ENCODE measurements at places on chromosomes 2 and 18. TPM values are rescaled to one million over a fixed set of nuclear protein-coding genes. Genes with fewer than 3 reads are reported as not detected.

Gene TM4SF20
- not detected for total RNA-seq

Gene NCKAP5
- 5.5 TPM for total RNA-seq

Gene ARHGAP15
- total RNA-seq = not detected

Gene CD8B2
- not detected for total RNA-seq

Gene NR4A2
- not detected for total RNA-seq

Gene MEP1B
- total RNA-seq = not detected

Gene ALPG
- not detected for total RNA-seq

Gene QPCT
- 12.5 TPM for total RNA-seq

Gene TET3
- total RNA-seq = 31.5 TPM

Gene HMSD
- total RNA-seq = not detected

Gene POTEJ
- total RNA-seq = not detected

DNA sequence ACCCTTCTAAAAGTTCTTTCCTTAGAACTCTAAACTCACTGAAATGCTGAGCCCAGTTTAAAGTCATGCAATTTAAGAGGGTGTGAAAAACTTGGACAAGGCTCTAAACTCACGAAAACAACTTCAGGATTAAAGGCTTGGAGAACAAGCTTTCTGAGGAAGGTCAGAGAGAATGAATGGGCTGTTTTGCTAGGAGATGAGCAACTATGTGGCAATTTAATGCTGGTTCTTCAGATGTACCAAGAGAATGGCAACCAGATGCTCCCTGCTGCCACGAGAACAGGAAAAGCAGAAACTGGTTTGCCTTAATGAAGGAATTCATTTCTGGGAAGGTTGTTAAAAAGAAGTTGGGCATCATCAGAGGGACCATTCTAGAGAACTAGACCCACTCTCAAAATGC is 77.8 kb upstream of the PMAIP1 start:
- peaks cover 19% of the 10 kb centered on the region for H3K27me3 ChIP-seq
- H3K4me3 ChIP-seq = no peak overlapping the region
- DNase-seq = no peak

- no peaks in the 10 kb centered on the region for H3K27me3 ChIP-seq
- H3K27ac ChIP-seq = no peak overlapping the region
- no peaks in the 10 kb centered on the region for H3K36me3 ChIP-seq
- no peaks in the 10 kb centered on the region for H3K4me1 ChIP-seq
These were observed 101.3 kb downstream of the DNAH7 start for GRCh38 chr2:195967336-195967735.

- no peaks in the 10 kb centered on the region for H3K27me3 ChIP-seq
- no peak overlapping the region for H3K27ac ChIP-seq
- H3K4me1 ChIP-seq = no peaks in the 10 kb centered on the region
- H3K4me3 ChIP-seq = no peak overlapping the region
These were observed 2082.3 kb upstream of the CELF4 start for GRCh38 chr18:39647627-39648534.

- no peaks in the 10 kb centered on the region for H3K27me3 ChIP-seq
- H3K4me1 ChIP-seq = no peaks in the 10 kb centered on the region
- no peak overlapping the region for H3K4me3 ChIP-seq
- no peak for DNase-seq
- no peak overlapping the region for H3K27ac ChIP-seq
These were observed 80.4 kb upstream of the RAPGEF4 start for GRCh38 chr2:172655091-172655837.

GRCh38 chr2:217182926-217183325 is 323.1 kb upstream of the TNP1 start:
- no peak for DNase-seq
- H3K27ac ChIP-seq = no peak overlapping the region
- H3K4me3 ChIP-seq = no peak overlapping the region

- DNase-seq = peak; percentile 3
- no peak overlapping the region for H3K27ac ChIP-seq
- no peak overlapping the region for H3K4me3 ChIP-seq
- H3K36me3 ChIP-seq = no peaks in the 10 kb centered on the region
These were observed 651.1 kb downstream of the TDRD15 start for GRCh38 chr2:21774691-21775368.

DNA sequence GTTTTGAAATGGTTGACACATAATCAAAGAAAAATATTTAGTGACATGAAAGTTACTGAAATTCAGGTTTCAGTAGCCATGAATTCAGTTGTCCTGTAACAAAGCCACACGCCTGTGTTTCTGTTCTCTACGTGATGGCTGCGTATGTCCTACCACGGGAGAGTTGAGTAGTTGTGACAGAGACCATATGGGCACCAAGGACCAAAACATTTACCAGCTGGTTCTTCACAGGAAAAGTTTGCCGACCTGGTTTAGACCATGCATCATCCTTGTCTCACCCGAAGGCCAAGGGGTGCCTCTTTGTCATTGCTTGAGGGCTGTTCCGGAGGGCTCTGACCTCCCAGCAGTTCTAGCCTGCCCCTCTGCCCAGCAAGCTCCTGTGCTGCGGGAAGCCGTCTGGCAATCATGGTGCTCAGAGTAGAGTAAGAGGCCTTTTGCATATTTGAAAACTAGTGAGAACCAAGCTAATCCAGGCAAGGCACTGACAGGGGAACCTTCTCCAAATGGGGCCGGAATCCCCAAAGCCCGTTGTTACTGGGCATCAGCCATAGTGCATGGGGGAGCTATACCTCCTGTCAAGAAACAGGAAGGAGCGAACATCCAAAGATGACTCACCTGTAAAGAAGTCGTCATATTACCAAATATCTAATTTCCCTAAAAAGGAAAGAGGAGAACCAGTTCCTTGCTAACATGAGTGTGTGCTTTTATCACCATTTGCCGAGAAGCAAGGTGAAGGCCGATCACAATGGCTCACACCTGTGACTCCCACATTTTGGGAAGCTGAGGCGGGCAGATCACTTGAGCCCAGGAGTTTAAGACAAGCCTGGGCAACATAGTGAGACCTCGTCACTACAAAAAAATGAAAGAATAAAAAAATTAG is 92.6 kb upstream of the RAB12 start:
- H3K27me3 ChIP-seq = no peaks in the 10 kb centered on the region
- H3K27ac ChIP-seq = no peak overlapping the region
- DNase-seq = no peak
- no peak overlapping the region for H3K4me3 ChIP-seq
- H3K36me3 ChIP-seq = no peaks in the 10 kb centered on the region
- no peaks in the 10 kb centered on the region for H3K4me1 ChIP-seq

DNA sequence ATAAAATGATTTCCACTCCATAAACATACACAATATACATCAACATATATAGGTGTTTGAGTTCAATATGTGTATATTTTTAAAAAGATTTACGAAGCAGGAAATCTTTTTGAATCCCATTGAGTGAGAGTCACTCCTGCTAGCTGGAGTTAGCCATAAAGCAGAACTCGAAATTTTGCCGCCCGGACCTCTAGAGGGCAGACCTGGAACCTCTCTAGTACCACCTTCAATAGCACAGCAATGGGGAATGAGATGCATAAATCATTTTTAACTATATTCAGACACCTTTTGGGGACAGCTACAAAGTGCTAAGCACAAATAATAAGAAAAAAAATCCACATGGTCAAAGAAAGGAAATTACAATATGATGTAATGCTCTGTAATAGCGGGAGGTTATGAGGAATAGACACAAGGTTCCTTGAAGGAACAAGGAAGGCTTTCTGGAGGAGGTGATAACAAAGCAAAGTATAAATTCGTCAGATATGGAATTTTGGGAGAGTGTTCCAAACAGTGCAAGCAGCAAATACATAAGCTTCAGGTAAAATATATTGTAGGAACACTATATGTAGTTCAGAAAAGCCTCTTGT is 533.4 kb downstream of the ERBB4 start:
- H3K27ac ChIP-seq = no peak overlapping the region
- DNase-seq = peak; percentile 43
- H3K36me3 ChIP-seq = no peaks in the 10 kb centered on the region
- no peaks in the 10 kb centered on the region for H3K27me3 ChIP-seq

- H3K27me3 ChIP-seq = no peaks in the 10 kb centered on the region
- no peaks in the 10 kb centered on the region for H3K36me3 ChIP-seq
- no peak overlapping the region for H3K4me3 ChIP-seq
- no peak overlapping the region for H3K27ac ChIP-seq
- no peak for DNase-seq
These were observed 82.1 kb downstream of the OLA1 start for GRCh38 chr2:174166261-174166660.

DNA sequence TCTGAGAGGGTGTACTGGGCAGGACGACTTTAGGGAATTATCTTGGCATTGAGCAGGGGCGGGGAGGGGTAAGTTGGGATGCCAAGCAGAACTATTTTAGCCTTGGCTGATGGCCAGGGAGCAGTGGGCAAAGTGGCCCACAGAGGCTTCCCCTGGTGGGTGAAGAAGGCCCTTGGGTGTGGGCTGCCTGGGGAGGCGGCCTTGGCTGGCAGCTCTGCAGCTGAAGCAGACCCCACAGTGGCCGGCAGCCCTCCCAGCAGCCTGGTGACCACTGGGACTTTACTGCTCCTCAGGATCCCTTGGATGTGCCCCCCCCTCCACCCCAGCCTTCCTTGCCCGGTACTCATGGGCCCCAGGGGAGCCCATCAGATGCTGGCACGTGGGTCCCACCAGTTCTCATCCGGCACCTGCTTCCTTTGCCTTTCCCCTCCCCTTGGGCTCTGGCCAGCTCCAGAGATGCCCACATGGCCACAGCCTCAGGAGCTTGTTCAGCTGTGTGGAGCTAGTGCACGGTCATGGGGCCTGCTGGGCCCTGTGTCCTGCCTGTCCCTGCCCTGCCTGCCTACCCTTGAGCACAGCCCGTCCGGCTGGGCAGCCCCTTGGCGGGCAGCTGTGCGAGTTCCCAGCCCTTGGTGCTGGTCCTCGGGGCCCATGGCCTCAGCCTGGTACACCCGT is 122.1 kb upstream of the HS6ST1 start:
- H3K27ac ChIP-seq = no peak overlapping the region
- H3K4me1 ChIP-seq = peaks cover 17% of the 10 kb centered on the region
- no peaks in the 10 kb centered on the region for H3K27me3 ChIP-seq
- DNase-seq = no peak
- H3K36me3 ChIP-seq = no peaks in the 10 kb centered on the region
- no peak overlapping the region for H3K4me3 ChIP-seq

DNA sequence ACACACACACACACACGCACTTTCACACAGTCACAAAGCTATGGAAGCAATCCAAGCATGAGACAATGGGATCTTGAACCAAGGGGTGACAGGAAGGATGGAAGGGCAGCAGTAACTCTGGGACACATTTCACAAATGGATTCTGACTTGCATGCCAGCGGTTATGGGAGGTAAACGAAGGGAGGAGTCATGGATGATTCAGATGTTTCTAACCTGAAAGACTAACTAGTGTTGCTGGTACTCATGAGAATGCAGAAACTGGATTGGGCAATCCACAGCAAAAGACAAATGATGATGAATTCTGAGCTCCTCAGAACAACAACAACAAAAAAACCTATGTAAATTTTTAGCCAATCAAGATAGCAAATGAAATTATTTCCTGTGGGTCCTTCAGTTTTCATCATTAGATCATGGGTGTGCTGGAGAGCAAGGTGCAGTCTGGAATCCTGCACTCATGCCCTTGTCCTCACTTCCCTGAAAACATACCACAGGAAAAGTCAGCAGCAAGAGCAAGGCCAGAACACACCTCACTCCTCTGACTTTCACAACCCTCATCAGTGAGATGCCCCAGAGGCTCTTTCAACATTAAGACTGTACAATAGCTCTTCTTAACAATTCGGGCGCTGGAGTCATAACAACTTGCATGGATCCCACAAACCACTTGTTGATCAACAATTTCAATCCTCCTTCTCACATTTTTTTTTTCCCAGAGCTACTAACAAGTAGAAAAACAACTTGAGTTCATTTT is 32.6 kb downstream of the ABCA12 start:
- H3K4me3 ChIP-seq = no peak overlapping the region
- H3K27ac ChIP-seq = no peak overlapping the region
- no peaks in the 10 kb centered on the region for H3K4me1 ChIP-seq

DNA sequence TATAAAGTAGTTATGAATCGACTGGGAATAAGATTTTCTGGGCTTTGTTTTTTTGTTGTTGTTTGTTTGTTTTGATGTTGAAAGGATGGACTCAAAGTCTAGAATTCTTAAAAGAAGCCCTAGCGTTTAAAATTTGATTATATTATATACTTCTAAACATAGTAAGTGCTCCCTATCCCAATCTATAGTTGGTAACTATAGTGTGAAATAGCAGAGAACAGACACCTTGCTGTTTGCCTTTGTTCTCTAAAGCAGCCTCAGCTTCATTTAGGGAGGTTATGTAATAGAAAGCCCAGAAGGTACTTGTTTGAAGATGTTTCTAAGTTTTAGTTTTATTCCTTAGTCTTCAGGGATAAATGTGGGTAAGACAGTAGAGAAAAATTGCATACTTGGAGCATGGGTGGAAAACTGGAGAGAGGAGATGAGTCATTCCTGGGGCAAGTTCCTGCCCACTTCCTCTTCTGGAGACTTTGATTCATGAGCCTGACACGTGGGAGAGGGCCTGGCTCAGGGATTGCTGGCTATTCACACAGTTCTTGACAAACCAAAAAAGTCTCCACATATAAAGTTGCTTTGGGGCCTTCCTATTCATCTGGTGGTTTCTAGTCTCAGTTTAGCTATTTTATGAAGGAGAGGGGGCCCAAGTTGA is 131.9 kb downstream of the MYO1B start:
- peak; percentile 89 for DNase-seq
- peaks cover 23% of the 10 kb centered on the region for H3K4me1 ChIP-seq
- no peaks in the 10 kb centered on the region for H3K36me3 ChIP-seq
- H3K27me3 ChIP-seq = no peaks in the 10 kb centered on the region
- no peak overlapping the region for H3K27ac ChIP-seq
- H3K4me3 ChIP-seq = no peak overlapping the region

DNA sequence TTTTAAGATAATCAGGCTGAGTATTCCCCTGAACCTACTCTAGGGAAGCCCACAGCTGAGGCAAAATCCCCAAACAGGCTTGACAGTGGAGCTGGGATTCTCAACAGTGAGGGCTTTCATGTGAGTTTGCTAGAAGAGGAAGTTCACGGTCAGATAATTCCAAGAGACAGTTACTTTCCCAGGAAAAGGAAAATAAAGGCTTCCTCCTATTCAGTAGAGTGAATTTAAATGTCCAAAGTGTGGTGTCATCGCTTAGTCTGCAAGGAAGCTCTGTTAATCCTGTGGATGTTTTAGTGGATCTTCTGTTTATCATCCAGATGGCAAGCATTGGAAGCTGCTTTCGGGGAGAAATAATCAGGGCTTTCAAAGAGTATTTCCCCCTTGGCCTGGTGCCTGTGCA is 119.8 kb downstream of the RPIA start:
- no peak overlapping the region for H3K27ac ChIP-seq
- no peak overlapping the region for H3K4me3 ChIP-seq
- H3K36me3 ChIP-seq = no peaks in the 10 kb centered on the region
- no peaks in the 10 kb centered on the region for H3K27me3 ChIP-seq
- H3K4me1 ChIP-seq = no peaks in the 10 kb centered on the region

GRCh38 chr2:20568501-20569463 is 82.1 kb downstream of the HS1BP3 start:
- no peaks in the 10 kb centered on the region for H3K27me3 ChIP-seq
- no peaks in the 10 kb centered on the region for H3K36me3 ChIP-seq
- H3K27ac ChIP-seq = peak overlapping the region; percentile 73
- H3K4me1 ChIP-seq = peaks cover 4% of the 10 kb centered on the region
